NCI-H1105 (cell line): ENCODE measurements at places on chromosomes 4 and X.

GRCh38 chrX:9647431-9647830 lies 118.2 kb downstream of the GPR143 start:
- no peak for DNase-seq

- peak; percentile 64 for DNase-seq
Observed at GRCh38 chrX:154458116-154458953, at the start of gene PLXNA3. PLXNA3 (plus strand) TSS chrX:154458281; CDS start chrX:154460184, 1,903 bp downstream.

- no peak for DNase-seq
Observed at GRCh38 chr4:179521952-179522351, 2079.7 kb upstream of the AGA start.

DNA sequence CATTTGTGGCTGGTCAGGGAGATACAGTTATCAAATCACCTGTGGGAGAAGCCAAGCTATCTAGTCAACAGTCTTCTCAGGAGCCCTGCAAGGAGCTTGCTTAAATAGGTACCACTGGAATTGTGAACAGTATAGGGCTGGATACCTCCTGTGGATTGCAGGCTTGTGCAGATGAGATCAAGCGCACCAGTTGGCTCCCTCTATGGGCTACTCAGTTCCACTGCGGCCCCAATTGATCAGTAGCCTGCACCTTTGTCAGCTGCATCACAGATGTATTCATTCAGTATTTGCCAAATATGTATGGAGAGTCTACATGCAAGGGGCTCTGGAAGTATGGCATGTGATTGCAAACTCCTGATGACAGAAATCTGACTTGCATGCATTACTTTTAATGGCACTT lies 28.6 kb downstream of the TEX13A start:
- DNase-seq = peak; percentile 5

DNA sequence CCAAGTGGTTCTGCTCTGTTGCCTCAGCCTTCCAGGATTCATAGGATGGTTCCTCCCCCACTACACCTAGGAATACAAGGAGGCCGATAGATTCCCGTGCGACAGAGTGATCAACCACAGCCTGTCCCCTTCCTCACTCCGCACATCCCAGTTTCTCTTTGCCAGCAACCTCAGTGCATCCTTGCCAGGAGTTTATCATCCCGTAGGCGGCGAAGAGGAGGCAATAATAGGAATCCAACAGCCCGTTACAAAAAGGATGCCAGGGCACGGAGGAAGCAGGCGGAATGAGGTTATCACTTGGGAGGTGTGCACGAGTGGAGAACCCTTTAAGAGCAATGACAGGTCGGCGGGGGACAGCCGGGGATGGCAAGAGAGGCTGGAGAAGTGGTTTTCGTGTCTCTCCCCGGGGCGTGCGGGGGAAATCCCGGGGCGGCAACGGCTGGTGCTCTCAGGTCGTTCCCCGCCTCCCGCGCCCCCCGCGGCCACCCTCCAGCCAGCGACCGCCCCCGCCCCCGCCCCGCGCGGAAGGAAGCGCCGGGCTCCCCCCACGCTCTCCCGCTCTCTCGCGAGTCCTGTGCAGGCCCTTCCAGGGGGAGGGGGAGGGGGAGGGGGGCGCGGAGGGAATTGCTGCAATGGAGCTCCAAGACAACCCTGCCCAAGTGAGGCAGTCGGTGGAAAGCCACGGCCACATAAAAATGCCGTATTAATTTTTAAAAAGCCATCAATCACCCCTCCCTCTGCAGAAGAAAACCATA lies 1.6 kb downstream of the PPP3CA start:
- no peak for DNase-seq

- DNase-seq = no peak
Observed at GRCh38 chrX:45591650-45592049, 391.0 kb upstream of the DIPK2B start.

DNA sequence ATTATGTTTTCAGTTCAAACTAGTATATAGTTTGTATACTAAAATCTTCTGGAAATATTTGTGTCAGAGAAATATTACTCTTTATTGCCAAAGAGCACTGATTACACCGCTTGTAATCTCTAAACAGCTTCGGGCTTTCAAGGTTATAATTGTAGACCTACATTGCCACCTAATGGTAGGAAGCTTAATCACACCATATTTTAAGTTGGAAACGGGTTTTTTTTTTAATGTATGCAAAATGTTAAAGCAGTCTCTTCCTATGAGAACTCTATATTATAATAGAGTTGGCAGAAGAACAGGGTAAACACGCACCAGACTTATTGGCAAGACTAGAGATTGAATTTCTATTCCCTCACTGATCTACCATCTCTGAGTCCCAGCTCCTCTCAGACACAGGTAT lies 19.5 kb upstream of the NFXL1 start:
- no peak for DNase-seq
